Sigmoid colon (tissue), 7 donors: ENCODE measurements at places on chromosomes 12 and 14. TPM values are rescaled to one million over a fixed set of nuclear protein-coding genes. Genes with fewer than 3 reads are reported as not detected.

DNA sequence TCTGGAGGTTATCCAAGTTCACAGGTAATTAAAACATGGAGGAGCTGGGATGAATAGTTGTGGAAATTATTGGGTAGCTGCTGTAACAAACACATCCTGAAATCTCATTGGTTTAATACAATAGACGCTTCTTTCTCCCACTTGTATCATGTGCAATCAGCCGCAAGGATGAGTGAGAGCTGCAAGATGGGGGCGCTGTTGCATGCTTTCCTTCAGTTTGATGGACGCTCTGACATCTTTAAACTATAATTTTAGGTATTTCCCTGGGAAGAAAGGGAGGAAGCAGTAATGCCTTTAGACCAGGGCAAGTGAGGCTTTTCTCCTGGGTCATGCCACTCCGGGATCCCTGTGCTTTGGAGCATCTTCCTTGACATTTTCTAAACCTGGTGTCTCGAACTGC, 178.7 kb downstream of the PAWR start:
- DNase-seq = no peak

DNA sequence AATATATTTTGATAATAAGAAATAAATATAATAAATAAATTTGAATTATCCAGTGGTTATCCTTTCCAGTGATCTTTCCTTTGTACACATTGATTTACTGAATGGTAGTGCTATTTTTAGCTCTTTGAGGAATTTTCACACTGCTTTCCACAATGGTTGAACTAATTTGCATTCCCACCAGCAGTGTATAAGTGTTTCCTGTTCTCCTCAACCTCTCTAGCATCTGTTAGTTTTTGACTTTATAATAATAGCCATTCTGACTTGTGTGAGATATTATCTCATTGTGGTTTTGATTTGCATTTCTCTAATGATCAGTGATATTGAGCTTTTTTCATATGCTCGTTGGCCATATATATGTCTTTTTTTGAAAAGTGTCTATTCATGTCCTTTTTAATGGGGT, 333.7 kb downstream of the RAD51B start:
- DNase-seq = no peak

- DNase-seq = no peak
Observed at GRCh38 chr12:18422871-18423270, 161.6 kb downstream of the PIK3C2G start.

- DNase-seq = no peak
Observed at GRCh38 chr14:29636870-29637269, 290.8 kb downstream of the PRKD1 start.

DNA sequence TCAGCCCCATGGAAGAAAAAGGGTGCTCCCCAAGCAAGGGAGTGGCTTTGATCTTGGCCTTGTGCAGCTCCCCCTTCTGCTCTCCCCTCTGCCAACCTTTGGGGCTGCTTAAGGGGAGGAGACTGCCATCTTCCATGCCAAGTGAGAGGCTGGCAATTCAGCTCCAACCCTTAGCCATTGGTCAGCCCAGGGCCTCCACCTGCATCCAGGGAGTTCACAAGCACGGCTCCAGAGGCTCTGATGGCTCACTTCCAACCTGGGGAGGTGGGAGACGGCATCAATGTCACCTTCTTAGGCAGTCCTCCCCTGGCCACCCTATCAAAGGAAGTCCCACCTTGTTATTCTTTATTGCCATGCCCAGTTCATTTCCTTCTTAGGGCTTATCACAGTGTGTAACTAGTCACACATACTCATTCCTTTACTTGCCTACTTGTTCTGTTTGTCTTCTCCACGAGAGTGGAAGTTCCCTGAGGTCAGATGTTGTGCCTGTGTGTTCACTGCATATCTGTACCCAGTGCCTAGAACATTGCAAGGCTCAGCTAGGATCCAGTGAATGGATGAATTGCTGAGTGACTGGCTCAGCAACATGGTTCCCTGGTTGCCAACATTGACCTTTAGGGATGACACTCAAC, 5.0 kb downstream of the HDAC7 start:
- DNase-seq = no peak

- no peak for DNase-seq
Observed at GRCh38 chr14:34270361-34270760, 191.7 kb downstream of the SPTSSA start.

DNA sequence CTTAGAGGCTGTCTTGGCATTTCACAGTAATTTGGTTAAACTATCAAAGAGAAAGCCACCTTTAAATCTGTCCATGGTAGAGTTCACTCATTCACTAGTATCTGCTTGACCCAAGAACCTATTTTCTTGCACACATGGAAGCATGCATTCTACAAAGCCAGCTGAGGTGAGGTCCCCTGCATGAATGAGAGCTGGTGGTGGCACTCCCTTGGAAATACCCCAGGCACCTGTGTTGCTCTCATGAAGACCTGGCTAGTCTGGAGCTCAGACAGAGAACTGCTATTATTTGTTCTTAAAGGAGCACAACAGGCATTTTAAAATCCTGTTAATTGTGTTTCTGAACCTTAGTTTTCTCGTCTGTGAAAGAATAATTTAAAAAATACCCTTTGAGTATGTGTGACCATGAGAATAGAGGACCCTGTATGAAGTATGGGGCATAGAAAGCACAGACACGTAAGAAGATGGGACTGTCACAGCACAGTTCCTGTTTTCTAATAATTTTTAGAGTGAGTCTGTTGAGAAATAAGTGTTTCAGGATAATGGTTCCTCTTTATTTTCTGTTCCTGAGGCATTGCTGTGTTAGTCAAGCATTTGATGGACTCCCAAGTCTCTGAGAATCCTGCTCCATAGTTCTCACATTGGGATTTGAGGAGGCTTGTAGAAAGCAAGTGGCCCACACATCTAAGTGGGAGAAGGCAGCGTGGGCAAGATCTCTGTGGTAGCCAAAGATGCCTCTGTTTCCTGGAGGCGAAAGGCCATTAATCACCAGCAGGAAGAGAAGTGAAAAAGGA, 10.9 kb downstream of the RGS6 start:
- no peak for DNase-seq

GRCh38 chr12:52867642-52868041, 18.8 kb upstream of the KRT78 start:
- DNase-seq = no peak

GRCh38 chr14:57939084-57939483, 73.2 kb upstream of the SLC35F4 start:
- no peak for DNase-seq

DNA sequence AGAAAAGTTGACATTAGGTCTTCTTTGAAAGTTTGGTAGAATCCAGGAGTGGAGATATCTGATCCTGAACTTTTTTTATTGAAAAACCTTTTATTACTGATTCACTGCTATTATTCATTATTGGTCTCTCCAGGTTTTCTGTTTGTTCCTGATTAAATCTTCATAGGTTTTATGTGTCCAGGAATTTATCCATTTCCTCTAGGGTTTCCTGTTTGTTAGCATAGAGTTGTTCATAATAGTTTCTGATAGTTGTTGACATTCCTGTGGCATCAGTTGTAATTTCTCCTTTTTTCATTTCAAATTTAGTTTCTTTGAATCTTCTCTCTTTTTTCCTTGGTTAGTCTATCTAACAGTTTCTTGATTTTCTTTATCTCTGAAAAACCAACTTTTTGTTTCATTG, 370.3 kb downstream of the SLC6A15 start:
- no peak for DNase-seq

DNA sequence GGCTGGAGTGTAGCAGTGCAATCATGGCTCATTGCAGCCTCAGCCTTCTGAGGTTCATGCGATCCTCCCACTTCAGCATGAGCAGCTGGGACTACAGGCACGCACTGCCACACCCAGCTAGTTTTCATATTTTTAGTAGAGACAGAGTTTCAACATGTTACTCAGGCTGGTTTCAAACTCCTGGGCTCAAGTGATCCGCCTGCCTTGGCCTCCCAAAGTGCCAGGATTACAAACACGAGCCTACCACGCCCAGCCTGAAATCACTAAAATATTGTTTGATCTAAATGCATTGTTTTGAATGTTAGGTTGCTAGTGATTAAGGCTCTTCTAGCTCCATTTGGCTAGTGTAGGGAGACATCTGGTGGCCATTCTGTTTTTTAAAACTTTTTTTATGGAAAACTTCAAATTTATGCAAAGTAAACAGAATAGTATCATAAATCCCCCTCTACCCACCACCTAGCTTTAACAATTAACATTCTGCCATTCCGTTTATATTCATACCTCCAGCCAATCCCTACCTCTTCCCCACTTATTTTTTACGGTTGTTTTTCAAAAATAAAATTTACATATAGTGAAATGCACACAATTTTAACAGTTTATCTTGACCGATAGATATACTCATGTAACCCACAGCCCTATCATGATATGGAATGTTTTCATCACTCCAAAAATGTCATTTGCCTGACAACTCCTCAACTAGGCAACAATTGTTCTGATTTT, 37.8 kb downstream of the MYO1H start:
- DNase-seq = no peak

- DNase-seq = no peak
Observed at GRCh38 chr12:8011331-8011730, 21.2 kb upstream of the FOXJ2 start.

- DNase-seq = no peak
Observed at GRCh38 chr12:44640427-44641190, 235.5 kb downstream of the NELL2 start.

GRCh38 chr14:68386950-68387779, 405.7 kb downstream of the ZFP36L1 start:
- DNase-seq = no peak

DNA sequence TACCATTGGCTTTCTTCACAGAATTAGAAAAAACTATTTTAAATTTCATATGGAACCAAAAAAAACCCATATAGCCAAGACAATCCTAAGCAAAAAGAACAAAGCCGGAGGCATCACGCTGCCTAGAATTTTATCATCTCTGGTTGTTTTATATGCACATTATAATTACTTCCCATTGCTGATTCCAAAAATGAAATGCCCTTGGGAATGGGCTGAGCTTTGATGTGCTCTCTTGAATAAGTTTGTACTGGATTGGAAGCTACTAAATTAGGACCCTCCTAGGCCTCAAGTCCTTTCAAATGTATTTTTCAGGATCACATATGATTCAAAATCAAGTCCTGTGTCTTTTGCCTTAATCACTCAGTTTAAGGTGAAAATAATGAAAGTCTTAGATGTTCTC, 58.9 kb upstream of the DUSP6 start:
- no peak for DNase-seq

The LRTM2 gene
- total RNA-seq = not detected

The SMARCC2 gene
- total RNA-seq = 55.7 TPM

The EXD2 gene
- 14.7 TPM for total RNA-seq

The CELA1 gene
- total RNA-seq = not detected

The AMIGO2 gene
- 59.2 TPM for total RNA-seq

The KCNC2 gene
- total RNA-seq = 0.71 TPM

The ERBB3 gene
- total RNA-seq = 21.4 TPM

The CAPRIN2 gene
- total RNA-seq = 38.0 TPM

The SLC5A8 gene
- not detected for total RNA-seq

The ACVRL1 gene
- 63.0 TPM for total RNA-seq
